Stimulated activated CD4-positive, alpha-beta T cell treated with anti-CD3 and anti-CD28 coated beads, Interleukin-15, amount 100 ng/mL, for 1 hour (primary cell): ENCODE measurements at places on chromosomes 1 and 21.

DNA sequence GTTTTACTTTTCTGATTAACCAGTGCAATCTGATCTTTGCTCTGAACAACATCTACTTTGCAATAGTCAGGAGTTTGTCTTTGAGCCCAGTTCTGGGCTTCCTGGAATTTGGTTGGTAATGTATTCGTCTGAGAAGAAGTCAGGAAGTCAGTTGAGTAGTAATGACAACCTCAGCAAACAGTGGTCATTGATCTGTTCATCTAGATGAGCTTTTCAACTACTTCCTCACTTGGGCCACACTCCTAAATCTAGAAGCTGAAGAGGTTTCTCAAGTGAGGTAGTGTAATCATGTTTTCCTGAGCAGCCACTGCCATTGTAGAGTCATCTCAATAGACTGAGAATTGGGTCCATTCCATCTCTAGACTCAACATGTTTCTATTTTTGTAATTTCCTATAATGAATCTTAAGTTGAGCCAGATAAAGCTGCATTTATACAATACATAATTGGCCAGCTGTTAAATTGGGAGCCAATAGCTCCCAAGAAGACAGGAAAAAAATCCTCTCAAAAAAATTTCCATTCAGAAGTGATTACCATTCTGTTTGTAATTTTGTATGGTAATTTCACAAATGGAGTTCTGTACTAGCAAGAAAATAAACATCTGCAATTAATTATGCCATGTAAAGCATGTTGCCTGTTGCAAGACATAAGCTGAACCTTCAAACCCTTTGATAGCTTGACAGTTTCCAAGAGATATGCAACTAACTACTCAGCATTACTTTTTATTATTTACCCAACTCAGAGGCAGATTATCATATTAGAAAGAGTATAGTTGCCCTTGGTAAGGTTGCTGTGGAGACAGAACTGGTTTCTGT, 49.6 kb downstream of the WDR64 start:
- no peak for DNase-seq

DNA sequence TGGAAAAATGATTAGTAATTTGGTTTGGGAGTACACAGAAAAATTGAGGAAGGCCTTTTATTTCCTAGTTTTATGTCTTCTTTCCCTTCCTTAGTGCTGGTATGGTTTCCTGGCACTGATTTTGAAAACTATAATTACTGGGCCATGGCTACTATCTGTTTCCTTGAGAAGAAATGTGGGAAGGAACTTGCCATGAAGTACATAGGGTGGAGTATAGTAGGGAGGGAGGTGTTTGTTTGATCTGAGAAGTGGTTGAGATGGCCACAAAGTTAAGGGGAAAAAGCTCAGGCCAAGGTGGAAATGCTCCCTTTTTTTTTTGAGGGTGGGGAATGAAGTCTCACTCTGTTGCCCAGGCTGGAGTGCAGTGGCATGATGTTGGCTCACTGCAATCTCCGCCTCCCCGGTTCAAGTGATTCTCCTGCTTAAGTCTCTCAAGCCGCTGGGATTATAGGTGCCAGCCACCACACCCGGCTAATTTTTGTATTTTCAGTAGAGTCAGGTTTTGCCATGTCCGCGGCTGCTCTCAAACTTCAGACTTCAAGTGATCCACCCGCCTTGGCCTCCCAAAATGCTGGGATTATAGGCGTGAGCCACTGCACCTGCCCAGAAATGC, 11.3 kb downstream of the HJV start:
- no peak for DNase-seq

DNA sequence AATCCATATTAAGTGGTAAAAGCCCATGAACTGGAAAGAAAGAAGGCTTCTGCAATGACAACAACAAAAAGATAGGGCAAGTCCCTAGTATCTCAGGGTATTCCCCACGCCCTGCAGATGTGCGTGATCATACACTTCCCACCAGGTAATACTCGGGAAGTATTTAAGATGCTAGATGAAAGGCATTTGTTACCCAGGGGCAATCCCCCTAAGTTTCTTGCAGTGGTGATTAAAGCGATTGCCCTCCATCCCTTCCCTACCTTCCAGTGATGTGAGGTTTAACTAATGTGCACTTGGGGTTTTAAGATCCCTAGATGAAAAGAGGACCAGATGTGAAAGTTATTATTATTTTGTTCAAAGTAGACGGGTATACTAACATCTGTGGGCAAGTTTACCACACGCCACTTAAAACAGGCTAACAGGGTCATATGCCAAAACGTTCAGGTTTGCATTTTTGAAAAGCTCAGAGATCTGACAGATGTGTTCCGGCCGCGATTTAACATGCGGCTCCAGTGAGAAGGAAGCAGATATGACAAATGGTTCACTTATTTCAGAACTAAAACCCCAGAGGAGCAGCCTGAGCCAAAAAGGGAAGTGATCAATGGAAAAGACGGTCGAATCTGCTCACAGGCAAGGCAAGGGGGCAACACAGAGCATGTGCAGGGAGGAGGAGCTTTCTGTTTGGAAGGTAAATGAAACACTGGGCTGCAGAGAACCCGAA, 17.4 kb downstream of the TIAM1 start:
- DNase-seq = no peak

DNA sequence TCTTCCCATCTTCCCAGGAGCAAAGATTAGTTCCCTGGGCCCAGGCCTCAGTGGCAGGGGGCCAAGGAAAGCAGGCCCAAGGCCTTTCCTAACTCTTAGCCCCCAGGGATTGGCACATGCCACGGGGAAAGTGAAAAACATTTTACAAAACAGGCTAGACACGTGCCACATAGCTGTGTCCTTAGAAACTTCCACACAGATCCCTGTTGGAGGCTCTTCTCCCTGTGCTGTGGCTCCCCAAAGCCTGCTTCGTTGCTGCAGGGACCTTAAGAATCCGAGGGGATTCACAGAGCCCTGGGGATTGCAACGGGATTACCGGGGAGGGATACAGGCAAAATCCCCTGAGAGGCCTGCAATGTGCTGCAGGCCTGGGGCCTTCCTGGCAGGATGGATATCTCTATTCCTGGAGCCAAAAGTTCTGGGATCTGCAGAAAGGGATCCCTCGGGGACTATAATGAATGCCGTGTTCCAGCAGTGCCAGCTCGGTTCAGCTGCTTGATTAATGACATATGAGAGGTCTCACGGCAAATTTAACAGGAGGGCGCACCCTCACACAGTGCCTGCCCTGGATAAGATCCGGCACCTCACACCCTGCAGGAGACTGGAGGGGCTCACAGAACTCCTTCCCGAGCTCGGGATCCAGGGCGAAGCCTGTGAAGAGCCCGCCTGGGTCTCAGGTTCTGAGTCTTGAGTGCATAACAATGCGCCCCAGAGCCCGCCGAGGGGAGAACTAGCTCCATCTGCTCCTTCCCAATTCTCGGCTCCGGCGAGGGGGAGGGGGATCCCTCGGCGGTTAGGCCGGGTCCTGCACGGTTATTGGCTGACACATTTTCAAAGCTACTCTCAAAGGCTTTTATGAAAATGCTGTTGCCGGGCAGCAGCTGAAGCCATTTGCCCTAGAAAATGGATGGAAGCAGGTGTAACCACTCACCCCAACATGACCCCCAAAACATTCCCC, 15.3 kb upstream of the RGS8 start:
- DNase-seq = no peak

DNA sequence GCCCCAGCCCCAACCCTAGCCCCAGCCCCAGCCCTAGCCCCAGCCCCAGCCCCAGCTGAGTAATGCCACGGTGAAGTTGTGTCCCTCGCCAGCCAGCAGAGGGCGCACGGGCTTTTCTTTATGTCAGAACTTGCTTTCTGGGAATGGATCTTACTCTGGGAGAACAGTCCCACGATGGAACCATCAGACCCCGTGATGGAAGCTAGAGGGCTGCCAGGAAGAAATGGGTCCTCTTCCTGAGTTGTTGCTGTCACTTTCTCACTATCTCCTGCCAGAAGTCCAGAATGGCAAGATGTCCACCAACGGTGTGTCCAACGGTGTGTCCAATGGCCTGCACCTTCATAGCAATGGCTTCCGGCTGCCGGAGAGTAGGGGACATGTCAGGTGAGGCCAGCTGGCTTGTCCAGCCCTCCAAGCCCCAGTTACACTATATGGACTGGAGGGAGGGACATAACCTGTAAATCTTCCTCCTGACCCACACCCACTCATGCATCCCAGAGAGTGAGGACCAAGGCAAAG, 25.1 kb upstream of the TMEM222 start:
- peak; percentile 26 for DNase-seq

GRCh38 chr1:12810691-12811408, 19.7 kb downstream of the PRAMEF1 start:
- DNase-seq = no peak

GRCh38 chr1:39160703-39161102, 43.8 kb upstream of the MACF1 start:
- DNase-seq = no peak

- DNase-seq = peak; percentile 6
Observed at GRCh38 chr1:3651026-3651929, 1.0 kb upstream of the TP73 start.

GRCh38 chr1:112390775-112391602, 5.0 kb upstream of the CTTNBP2NL start:
- peak; percentile 57 for DNase-seq

- DNase-seq = no peak
Observed at GRCh38 chr1:240362826-240363225, 249.1 kb downstream of the GREM2 start.

DNA sequence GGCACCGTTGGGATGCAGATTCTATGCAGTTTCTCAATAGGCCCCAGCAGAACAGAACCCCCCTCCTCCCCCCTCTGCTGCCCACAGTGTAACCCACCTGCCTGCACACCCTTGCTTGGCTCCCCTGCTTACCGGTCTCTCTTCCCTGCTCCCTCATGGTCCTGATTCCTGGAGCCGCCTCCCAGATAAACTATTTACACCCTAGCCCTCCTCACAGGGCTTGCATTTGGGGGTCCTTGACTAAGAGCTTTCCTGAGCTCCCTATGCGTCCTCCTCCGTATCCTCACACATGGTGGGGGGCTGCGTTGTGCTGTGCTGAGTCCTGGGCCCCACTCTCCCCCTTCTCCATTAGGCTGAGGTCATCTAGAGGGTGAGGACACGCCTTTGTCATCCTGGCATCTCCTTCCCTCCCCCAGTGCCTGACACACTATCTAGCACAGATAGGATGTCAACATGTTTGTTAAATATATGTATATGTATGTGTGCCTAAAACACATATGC, 121.9 kb downstream of the GRIK3 start:
- no peak for DNase-seq

GRCh38 chr1:149936170-149936991, at the start of gene MTMR11:
MTMR11 (minus strand) TSS chr1:149936879; CDS start chr1:149936647, 232 bp downstream.
- no peak for DNase-seq

DNA sequence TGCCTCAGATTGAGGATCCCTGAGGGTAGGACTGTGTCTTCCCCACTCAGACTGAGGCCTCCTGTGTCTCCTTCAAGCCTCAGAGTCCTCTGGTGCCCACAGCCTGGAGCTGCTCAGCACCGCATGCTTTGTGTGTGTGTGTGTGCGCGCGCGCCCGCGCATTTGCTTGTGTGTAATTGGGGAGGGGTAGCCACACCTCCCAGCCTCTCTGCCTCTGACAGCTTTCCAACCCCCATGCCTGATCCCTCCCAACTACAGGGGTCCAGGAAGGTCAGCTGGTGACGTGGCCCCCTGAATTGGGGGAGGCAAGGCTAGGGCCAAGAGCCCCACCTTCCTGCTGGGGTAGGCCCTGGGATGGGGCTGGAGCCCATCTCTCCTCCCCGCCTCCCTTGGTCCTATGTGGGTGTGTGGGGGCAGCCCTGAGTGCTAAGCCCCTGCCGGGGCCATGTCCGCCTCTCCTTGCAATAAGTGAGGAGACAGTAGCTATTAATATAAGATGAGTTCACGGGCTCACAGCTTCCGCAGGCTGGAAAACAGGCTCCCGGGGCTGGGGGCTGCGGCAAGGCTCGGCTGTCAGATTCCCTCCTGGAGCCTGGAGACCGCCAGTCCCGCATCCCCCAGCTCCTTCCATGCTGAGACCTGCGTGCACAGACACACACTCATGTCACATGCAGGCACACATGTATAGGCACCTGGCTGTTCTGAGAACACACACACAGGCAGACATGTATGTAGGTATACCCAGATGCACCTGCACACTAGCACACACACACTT, 7.0 kb downstream of the GPR3 start:
- no peak for DNase-seq

GRCh38 chr1:178057141-178057765, 36.7 kb upstream of the RASAL2 start:
- no peak for DNase-seq

DNA sequence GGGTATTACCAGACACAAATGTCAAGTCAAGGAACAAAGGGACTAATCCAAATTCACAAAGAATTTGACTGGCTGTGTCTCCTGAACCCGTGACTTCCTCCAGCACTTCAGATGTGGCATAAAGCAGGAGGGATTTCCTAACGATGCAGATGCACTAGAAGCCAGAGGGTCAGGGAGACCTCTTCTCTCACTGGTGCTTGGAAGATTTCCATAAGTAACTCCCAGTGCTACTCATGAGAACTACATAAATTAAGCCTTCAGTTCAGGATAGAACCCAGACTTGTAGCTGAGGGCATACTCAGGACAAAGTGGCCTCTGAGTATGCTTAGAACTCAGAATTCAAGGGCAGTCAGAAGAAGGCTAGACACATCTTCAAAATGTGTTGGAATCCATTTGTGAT, 83.6 kb upstream of the NRIP1 start:
- DNase-seq = no peak

DNA sequence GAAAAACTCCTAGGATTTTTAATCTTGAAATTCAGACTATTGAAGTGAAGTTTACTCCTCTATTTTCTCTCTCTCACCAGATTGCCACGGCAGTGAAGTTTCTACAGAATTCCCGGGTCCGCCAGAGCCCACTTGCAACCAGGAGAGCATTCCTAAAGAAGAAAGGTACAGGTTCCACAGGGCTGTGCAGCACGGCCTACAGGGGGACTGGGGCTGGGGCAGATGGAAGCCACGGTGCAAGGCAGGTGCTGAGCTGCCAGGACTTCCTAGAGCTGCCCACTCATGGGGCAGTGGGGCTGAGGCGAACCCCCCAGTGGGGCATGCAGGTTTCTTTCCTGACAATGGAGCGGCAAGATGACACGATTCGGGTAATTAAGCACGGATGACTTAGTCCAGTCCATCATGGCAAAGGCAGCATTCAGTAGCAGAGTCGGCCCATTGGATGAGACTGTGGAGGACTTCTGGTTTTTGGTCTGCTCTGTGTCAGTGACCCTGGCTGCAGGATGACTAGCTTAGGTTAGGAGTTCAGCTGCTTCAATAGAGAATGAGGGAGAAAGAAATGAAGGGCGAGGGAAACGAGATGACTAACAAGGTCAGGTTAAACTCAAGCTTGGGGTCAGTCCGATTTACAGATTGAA, 61.5 kb downstream of the PEX14 start:
- no peak for DNase-seq

DNA sequence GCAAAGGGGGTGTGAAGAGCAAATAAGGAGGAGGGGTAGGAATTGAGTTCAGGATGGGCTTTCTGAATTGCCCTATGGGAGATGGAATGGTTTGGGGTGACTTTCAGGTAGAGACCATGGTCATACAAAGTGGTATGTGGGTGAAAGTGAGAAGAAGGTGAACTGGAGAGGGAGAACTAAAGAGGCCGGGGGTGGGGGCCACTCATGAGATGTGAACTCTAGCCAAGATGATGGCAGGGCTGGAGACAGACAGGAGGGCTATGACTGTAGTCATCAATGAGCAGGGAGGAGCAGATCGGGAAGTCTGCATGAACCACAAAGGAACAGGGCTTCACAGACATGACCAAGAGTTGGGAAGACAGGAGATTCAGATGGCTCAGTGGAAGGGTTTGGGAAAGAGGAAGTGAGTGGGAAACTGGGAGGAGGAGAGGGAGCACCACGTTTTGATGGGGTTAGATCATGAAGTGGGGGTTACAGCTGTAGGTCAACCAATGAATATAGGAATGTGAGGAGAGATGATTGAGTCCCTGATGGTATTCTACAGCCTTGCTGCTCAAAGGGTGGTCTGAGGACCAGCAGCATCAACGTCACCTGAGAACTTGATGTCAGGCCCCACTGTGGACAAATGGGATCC, 20.7 kb upstream of the LRRC8D start:
- no peak for DNase-seq
